ENCODE measurements at places on chromosomes 2 and 18. TPM values are rescaled to one million over a fixed set of nuclear protein-coding genes. Genes with fewer than 3 reads are reported as not detected.

COMMD1 gene
- 45.0 TPM for total RNA-seq

IL36G gene
- total RNA-seq, result not detected

PAPOLG gene
- 19.5 TPM for total RNA-seq

RTP5 gene
- not detected for total RNA-seq

SERPINB2 gene
- 14.5 TPM for total RNA-seq

ZNF385B gene
- total RNA-seq, result 7.6 TPM

DAW1 gene
- not detected for total RNA-seq

Measured in gastroesophageal sphincter (tissue), 4 donors.